Stimulated activated CD8-positive, alpha-beta memory T cell treated with anti-CD3 and anti-CD28 coated beads, Interleukin-15, amount 100 ng/mL, for 24 hours (primary cell): ENCODE measurements at places on chromosomes 16 and 17.
A peak's percentile ranks its signal among the peaks of the same experiment; 100 is the strongest.

DNA sequence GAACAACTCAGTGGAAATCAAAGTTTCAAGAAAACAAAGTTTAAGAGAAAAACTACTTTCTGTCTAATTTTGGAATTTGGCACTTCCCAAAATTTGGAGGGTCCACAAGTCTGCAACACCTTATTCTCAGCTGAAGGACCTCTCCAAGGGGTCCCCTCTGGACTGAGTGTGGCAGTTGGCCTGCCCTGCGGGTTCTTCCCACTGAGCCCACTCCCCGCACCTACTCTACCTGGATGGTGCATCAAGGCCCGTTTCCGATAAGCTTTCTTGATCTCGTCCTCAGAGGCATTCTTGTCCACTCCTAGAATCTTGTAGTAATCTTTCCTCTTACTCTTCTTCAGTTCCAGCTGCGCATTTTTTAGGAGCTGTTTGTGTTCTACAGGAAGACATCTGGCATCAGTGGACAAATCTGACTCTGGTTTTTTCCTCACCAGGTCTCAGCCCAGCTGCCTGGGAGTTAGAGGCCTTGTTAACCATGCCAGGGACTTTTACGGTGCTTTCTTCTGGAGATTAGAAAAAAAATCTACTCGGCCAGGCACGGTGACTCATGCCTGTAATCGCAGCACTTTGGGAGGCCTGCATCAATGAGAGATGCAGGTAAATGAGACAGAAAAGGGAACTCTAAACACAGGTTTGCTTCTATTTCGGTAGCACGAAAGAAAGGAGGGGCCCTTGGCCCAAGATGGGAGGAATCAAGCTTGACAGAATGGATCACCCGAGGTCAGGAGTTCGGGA, 15.6 kb downstream of the CNP start:
- DNase-seq, result no peak

DNA sequence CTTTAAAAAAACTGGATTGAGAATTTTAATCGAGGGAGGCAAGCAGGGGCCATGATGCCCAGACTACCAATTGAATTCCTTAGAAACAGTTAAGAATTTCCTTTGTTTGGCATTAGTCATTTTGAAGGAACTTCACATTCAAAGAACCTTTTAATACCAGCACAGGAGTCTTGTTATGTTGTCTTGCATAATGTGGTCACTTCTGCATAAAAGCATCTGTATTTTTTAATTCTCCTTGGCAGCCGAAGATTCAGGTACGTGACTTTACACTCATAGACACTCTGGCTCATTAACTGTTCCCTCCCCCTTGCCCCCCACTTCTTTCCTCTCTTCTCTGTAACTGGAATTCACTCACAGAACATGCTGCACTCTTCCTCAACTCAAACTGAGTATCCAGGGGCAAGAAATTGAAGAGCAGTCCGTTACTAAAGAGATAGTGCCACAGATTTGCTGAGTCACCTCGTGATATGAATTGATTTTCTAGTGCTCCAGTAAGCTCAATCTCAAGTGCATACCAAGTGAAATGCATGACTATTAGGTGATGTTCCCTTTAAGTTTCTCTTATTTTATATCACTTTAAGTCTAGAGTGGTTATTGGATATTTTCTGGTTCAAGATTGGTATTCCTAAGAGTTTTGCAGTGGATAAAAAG, 572.2 kb upstream of the SOX9 start:
- DNase-seq, result no peak

DNA sequence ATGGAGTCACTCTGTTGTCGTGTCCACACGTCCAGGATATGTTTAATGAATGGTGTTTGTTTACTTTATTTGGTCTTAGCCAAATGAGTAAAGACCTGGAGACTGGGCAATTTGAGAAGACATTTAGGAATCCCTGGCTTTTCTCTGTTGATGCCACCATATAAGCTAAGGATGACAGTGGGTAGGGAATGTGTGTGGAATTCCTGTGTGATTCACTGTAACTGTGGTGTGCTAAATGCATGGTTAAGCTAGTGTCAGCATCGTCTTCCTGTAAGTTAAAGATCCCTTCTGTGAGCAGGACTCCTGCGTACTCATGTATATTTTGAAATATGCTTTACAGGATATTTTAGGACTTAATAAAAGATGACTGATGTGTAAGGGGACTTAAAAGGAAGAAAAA, 26.4 kb downstream of the GOSR1 start:
- DNase-seq, result no peak

GRCh38 chr17:40828454-40829044, 6.1 kb upstream of the KRT10 start:
- no peak for DNase-seq

DNA sequence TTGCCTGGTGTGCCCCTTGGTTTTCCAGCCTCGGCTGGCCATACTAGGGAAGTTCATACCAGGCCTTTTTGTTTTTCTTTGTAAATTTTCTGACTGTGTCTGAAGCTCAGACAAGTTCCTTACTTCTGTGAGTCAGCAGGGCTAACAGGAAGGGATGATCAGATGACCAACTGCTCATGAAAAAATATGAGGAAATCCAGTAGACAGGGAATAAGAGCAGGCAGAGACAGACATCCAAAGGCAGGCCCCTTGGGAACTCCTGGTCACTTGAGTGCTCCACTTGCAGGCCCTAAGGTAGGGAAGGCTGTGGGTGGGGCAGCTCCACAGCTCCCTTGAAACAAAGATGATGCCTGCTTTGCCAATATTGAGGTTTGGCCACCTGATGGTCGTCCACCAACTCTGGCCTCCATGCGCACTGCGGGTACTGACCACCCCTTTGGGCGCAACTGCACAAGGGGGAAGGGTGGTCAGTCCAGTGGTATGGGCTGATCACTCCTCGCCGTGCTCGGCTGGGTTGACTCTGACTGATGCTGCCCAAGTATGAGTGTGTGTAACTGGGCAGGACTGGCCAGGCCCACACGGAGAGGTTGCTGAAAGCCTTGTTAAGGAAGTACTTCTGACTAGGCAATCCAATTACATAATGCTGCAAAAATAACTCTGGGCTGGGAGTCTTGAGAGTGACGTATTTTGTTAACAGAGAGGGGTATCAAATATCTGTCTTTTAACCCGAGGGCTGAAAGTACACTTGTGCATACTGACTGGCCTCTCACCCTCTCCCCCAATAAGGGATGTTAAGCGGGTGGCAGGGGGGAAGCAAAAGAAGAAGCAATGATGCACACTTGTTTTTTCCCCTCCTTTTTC, 20.8 kb upstream of the ZFHX3 start:
- DNase-seq, result no peak

DNA sequence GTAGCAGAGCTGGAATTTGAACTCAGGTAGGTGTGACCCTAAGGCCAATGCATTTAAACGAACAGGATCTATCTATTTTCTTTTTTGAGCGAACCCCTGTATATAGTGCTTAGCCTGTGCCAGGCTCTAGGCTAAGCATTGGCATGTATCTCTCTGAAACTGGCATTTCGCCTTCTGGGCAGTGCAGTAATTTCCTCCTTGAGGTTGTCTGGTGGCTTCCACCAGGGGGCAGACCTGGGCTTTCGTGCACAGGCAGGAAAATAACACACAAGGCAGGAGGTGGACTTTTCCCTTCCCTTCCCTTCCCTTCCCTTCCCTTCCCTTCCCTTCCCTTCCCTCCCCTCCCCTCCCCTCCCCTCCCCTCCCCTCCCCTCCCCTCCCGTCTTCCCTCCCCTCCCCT, 34.4 kb upstream of the PRKCB start:
- peak; percentile 56 for DNase-seq

GRCh38 chr17:63949576-63950250, 17.6 kb upstream of the CD79B start:
- DNase-seq, result no peak
